SK-N-DZ (cell line): ENCODE measurements at places on chromosomes 16 and 17.

- DNase-seq: no peak
Observed at GRCh38 chr16:87470332-87470731, 22.5 kb downstream of the ZCCHC14 start.

DNA sequence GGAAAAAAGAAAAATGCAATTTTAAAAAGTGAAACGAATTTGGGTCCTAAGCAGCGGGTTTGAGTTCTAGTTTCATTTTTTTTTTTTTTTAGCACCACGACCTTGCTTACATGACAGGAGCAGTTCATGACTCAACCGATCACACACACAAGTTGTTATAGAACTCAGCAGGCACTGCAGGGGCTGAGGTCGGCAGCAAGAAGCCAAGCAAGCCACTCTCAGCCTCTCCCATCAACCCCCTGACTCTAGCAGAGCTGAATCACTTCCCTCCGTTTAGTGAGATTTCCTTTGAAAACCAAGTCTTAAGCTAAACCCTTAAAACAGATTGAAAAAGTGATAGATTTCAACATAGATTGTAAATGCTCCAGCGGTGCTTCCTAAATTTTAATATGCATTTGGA lies 520.8 kb downstream of the HAPSTR1 start:
- DNase-seq: no peak

- no peak for DNase-seq
Observed at GRCh38 chr17:66952031-66952524, 12.4 kb upstream of the CACNG4 start.

DNA sequence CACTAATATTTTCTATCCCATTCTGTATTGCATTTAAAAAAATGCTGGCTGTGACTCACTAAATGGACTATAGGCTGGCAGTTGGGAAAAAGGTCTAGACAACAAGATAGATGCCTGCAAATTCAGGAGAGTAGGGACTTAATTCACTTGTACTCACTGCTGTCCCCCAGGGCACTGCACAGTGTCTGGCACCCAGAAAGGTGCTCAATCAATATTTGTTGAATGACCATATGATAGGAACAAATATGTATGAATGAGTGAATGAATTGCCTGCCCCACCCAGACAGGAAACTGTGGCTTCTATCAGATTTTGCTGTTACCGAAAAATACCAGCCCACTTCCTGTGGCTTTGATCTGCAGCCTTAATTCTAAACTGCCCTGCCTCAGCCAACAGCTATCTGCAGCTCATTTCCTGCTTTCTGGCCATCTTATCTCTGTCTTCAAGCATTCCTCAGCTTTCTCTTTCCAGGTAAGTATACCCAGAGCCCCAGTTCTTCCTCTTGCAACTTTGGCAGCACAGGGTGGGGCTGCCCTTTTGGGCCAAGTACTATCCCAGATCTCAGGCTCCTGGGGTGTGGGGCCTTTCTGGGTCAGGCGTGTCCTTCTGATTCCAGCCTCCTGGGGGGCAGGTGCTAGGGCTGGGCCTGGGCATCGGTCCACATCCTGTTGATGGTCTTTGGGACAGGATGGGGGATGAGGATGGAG lies 15.3 kb upstream of the TNS4 start:
- DNase-seq: no peak

DNA sequence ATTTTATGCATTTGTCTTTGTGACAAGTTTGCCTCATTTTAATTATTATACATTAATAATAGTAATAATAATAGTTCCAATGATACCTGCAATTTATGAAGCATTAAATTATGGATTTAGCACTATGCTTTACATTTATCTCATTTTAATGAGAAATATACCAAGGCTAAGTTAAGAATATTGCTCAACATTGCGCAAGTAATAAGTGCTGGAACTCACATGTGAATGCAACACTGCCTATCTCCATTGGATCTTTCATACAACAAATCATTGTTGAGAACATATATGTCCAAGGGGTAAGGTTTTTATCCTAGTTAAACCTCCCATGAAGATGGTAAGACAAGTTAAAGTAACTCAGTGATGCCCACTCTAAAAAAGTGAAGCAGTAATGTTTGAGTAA lies 703.7 kb upstream of the SOX9 start:
- DNase-seq: no peak

GRCh38 chr17:8740486-8740885 lies 4.2 kb downstream of the CCDC42 start:
- DNase-seq: no peak

- DNase-seq: no peak
Observed at GRCh38 chr17:81865358-81865732, 5.0 kb upstream of the P4HB start.

DNA sequence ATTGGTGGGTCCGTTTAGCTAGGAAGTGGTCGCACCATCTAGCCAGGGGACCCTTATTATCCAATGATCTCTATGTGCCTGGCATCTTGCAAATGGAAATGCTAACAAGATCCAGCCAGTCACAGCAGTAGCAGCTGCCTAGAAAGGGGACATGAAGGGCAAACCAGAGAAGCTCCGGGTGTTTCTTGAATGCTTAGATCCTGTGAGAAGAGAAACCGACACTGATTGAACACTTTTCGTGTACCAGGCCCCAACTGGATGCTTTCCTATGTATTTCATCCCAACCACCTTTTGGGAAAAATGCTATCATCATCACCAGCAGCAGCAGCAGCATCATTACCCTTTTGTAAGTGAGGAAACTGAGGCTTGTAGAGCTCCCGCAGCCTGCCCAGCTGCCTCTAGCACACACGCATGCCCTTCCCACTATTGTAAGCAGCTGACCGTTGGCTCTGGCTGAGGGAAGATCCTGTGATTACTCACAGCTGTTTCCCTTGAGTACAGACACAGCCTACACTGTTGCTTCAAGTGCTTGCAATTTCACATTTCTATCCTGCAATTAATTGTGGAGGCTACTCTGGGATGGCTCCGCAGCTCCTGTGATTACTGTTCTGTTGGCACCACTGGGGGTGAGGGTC lies 180.7 kb upstream of the CACNG5 start:
- DNase-seq: no peak

GRCh38 chr17:37885136-37885535 lies 39.1 kb upstream of the TBC1D3K start:
- DNase-seq: no peak

DNA sequence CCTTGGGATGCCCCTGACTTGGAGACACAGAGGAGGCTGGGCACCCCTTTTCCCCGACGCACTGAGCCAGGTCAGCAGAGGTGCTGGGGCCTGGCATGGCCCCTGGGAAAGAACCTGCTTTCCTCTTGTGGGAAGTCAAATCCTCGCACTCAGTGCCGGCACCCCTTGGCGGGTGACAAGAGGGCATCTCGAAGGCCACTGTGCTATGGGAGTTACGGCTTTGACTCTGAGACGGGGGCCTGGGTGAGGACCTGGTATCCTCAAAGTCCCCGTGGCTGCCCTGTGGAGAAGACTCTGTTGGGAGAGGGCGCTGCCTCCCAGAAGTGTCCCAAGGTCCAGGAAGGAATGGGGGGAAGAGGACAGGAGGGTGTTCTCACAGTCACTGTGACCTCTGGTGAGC lies 117.0 kb downstream of the METRNL start:
- DNase-seq: no peak

DNA sequence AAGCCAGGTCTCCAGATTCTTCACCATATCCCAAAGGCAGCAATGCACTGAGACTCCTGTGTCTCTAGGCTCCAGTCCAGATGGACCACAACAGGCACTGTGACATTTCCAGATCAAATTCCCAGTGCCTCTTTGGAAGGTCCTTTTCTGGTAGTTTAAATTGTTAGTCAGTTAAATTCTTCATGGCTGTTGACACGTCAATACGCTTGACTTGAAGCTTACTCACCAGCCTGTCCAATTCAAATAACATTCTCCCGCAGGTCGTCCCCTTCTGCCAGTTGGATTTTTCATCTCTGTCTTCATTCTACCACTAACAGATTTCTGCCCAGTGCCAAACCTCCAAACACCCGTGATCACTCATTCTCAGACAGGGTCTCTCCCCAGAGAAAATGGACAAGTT lies 86.7 kb downstream of the SHISA9 start:
- DNase-seq: no peak

DNA sequence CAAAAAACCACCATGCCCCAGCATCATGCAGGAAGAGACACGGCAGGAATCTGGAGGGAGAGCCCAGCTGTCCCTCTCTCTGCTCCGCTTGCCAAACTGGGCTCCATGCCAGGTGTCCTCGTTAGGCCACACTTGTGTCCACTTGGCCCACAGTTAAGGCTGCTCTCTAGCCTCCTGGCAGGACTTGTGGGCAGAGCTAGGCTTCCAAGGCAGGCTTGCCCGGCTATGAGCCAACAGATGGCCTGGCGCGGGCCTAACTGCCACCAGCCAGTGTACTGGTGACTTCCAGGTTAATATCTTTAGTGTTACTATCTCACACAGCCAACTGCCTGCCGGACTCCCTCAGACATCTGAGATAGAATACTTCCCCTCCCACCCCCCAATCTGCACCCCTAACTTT lies 10.6 kb downstream of the ATP6V0D1 start:
- no peak for DNase-seq

DNA sequence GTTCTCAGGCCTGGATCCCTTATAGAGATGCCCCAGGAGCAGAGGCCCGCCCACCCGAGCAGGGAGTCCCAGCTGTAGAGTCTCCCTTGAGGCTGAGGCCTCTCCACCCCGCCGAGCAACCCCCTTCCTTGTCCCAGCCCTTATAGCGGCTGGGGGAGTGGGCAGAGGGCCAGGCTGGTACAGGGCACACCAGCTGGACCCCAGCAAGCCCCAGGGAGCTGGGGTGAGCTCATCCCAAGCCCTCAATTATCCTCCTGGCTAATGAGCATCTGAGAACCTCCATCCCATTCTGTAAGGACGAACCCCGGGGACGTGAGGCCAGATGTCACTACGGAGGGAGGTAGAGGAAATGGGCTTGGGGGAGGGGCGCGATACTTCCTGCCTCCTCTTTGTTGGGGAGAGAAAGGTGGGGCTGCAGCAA lies 3.2 kb upstream of the SNN start:
- no peak for DNase-seq

DNA sequence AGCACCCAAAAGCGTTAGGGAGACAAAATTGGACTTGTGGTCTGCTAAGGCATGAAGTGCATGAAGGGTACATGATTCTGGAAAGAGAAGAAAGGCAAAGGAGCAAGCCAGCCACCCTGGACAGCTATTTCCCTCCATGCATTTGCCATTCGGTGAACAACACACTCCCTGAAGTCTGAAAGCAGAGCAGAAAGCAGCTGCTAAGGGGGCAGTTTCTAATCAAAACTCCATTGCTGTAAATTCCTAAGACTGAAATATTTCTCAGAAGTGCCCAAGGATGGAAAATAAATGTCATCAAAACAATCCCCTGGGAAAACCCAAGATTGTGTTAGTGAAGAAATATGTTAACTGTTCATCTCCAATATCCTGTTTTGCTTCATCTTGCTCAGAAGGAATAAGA lies 44.3 kb downstream of the PMP22 start:
- no peak for DNase-seq

GRCh38 chr17:82592767-82593589 lies 55.3 kb downstream of the WDR45B start:
- DNase-seq: peak; percentile 94

DNA sequence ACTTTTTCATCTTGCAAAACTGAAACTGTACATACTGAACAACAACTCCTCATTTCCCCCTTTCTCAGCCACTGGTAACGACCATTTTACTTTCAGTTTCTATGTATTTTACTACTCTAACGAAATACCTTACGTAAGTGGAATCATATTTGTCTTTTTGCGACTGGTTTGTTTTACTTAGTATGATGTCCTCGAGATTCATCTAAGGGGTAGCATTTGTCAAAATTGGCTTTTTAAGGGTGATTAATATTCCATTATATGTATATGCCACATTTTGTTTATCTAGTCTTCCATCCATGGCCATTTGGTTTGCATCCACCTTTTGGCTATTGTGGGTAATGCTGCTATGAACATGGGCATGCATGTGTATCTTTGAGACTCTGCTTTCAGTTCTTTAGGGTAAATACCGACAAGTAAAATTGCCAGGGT lies 10.4 kb downstream of the KPNB1 start:
- DNase-seq: no peak

DNA sequence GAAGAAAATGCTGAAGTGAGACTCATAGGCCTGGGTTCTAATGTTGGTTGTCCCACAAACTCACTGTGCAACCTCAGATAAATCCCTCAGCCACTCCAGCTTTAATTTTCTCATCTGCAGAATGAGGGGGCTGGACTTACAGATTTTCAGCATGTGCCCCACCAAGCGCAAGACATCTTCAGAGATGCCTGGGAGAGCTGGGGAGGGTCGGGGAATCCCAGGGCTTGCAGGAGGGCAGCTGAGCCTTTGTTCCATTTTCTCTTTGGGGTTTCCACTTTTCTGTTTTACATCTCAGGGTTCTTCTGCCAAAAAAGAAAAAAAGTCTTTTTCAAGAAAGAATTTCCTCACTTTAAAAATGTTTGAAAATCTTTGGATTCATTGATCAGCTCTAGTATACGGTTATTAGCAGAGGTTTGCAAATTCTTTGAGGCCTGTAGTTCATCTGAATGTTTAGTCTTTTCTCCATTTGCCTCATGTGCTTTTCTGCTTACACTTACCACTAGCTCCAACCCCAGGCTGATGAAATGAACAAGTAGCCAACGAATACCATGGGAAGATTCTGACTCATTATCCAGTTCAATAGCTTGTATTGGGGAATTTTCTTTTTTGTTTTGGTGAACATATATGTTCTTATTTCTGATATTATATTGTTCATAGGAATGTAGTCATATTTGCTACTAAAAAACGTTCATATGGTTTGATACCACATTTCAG lies 56.4 kb downstream of the CHD9 start:
- DNase-seq: no peak

- DNase-seq: no peak
Observed at GRCh38 chr16:1169285-1170075, 16.6 kb downstream of the CACNA1H start.

DNA sequence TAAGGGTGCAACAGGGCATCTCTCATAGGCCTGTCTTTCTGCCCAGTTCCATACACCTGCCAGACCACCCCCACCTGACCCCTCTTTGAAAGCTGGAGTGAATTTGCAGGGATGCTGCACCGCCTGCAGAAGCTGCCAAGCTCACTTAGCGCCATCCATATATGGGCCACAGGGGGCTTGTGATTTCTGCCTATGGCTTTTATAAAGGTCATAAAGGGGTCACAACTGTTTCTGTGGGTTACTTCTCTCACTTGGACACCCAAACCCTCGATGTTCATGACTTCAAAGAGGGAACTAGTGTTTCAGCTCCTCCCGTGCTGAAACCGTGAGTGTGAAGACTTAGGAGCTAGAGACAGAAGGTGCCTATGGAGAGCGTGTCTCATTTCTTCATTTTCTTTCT lies 23.9 kb upstream of the MEAK7 start:
- DNase-seq: no peak
